Activated CD4-positive, alpha-beta T cell treated with anti-CD3 and anti-CD28 coated beads, Interleukin-2, amount 10 ng/mL, durations not matched to agents 24 days and 14 days (primary cell): ENCODE measurements at places on chromosomes 7 and 10. TPM values are rescaled to one million over a fixed set of nuclear protein-coding genes. Genes with fewer than 3 reads are reported as not detected.

- no peak for DNase-seq
Observed at GRCh38 chr7:158419238-158419785, 168.3 kb downstream of the PTPRN2 start.

- DNase-seq: no peak
Observed at GRCh38 chr10:49593998-49594397, 16.1 kb upstream of the SLC18A3 start.

DNA sequence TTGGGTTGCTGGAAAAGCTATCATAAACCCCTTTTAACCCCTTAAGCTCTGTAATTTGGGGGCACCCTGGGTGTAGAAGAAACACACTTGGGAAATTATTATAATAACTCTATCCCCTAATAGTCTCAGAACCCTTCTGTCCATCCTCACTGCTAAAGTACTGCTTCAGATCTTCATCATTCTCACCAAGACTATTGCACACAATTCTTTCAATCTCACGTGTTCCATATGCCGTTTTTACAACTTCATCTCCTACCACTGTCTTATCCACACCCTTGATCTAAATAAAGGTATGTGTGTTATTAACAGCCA is 15.8 kb downstream of the ANKRD22 start:
- DNase-seq: no peak

GRCh38 chr10:3866332-3866731 is 81.3 kb upstream of the KLF6 start:
- peak; percentile 65 for DNase-seq

DNA sequence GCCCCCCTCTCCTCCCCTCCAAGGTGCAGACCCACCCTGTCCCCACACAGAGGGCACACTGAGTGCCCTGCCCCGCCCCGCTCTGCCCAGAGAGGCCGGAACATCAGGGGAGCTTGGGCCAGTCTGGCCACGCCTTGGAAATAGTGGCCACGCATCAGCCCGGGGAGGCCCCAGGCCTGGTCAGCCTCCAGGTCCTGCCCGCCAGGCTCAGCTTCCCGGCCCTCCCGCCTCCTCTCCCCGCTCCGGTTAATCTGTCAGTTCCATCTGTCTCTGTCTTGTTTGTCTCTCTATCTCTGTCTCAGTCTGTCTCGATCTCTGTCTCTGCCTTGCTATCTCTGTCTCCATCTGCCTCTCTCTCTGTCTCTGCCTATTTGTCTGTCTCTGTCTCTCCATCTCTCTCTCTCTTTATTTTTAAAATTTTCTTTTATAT is 28.9 kb upstream of the TNRC18 start:
- no peak for DNase-seq

- no peak for DNase-seq
Observed at GRCh38 chr10:109358325-109358724, 565.0 kb downstream of the XPNPEP1 start.

GRCh38 chr10:61325223-61325960 is 127.8 kb downstream of the TMEM26 start:
- DNase-seq: no peak

GRCh38 chr10:102744374-102745051 is 765 bp downstream of the WBP1L start:
- DNase-seq: peak; percentile 71

GRCh38 chr7:133568544-133568943 is 315.7 kb downstream of the EXOC4 start:
- DNase-seq: no peak

- DNase-seq: no peak
Observed at GRCh38 chr10:51861051-51861450, 161.7 kb upstream of the CSTF2T start.

- no peak for DNase-seq
Observed at GRCh38 chr10:48627984-48628609, 23.2 kb upstream of the ARHGAP22 start.

DNA sequence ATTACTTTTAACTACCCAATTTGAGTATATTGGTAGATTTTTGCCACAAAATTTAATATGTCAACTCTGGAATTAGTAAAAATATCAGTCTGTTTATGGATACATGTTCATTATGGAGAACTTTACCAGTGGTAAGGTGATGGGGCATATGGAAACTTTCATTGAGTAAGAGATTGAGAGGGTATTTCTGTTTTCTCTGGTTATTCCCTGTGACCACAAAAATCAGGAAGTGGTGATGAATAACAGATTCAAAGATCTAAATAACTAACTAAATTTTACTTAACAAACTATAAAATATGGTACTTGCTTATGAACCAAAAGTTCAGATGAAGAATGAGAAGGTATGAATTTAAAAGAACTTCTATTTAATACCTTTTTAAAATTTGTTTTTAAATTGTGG is 22.1 kb upstream of the STEAP4 start:
- no peak for DNase-seq

Gene LIPN
- total RNA-seq: not detected in 2 replicates

Gene GPR85
- not detected in 2 replicates for total RNA-seq

Gene HILPDA
- 171 TPM in 2 replicates for total RNA-seq
